Activated CD4-positive, CD25-positive, alpha-beta regulatory T cell (primary cell): ENCODE measurements at places on chromosomes 7 and 10.

GRCh38 chr7:156772725-156773124, 120.3 kb downstream of the LMBR1 start:
- no peak for DNase-seq

DNA sequence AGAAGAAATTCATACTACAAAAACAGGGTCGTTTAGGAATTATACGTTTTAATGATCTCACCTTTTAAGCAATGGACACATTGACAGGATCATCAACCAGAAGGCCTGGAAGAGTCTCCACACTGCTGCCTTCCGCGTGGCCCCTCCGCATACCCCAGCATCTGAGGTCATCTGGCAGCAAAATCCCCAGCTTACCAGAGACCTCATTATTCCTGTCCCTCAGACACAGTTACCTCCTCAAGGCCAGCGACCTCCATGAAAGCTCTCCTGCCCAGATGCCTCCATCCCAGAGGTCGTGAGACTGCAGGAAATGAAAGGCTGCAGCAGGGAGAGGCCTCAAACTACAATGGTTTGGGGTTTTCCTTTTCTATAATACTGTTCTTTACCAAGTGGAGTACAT, 14.8 kb upstream of the GSAP start:
- DNase-seq = no peak

- DNase-seq = no peak
These were observed 188.6 kb downstream of the MTERF1 start for GRCh38 chr7:91691865-91692264.

DNA sequence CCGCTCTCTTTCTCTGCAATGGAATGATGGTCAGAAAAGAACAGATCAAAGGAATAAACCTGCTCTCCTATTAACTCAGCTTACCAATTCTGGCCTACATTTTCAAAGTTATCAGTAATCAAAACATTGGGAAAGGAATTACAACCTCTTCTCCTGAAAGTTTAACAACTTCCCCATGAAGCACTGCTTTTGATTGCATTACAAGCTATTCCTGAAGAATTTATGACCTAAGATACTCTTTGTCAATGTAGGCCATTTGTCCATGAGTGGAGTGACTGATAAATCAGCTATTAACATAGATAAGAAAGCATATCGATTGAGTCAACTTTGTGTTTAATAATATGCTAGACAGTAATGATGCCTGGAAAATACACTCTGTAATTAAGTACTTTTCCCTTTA, 271.7 kb upstream of the C7orf33 start:
- no peak for DNase-seq

GRCh38 chr10:117480097-117480496, 62.4 kb upstream of the EMX2 start:
- no peak for DNase-seq

DNA sequence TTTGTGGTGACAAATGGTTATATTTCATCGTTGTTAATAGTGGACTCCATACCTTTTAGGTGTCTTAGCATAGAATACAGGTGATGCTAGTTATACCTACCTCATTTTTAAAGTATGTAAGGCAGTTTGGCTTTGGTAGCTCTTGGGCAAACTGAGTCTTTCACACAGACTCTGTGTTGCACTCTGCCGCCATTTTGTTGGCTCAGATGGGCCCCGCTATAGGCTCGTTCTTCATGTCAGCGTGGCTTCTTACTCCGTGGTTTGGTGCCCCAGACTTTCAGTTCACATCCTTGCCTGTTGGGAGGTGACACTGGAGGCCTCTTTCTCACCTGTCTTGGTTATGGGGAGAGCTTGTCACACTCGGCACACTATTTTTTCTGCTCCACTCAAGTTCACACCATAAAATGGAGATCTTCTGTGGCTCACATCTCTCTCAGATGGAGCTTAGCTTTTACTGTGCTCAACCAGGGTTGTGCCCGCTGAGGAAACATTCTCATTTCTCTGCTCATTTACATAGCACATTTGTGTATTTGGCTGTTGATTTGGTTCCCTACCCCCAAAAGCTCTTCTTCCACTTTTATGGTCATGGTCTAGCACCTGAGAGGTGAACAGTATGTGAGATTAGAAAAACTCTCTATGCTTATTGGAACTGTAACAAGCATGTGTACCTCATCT, 178.5 kb downstream of the ARID5B start:
- no peak for DNase-seq
